ENCODE measurements at places on chromosomes 1 and 21.

- DNase-seq, result no peak
Observed at GRCh38 chr21:22120616-22121266, 1122.5 kb downstream of the NCAM2 start.

DNA sequence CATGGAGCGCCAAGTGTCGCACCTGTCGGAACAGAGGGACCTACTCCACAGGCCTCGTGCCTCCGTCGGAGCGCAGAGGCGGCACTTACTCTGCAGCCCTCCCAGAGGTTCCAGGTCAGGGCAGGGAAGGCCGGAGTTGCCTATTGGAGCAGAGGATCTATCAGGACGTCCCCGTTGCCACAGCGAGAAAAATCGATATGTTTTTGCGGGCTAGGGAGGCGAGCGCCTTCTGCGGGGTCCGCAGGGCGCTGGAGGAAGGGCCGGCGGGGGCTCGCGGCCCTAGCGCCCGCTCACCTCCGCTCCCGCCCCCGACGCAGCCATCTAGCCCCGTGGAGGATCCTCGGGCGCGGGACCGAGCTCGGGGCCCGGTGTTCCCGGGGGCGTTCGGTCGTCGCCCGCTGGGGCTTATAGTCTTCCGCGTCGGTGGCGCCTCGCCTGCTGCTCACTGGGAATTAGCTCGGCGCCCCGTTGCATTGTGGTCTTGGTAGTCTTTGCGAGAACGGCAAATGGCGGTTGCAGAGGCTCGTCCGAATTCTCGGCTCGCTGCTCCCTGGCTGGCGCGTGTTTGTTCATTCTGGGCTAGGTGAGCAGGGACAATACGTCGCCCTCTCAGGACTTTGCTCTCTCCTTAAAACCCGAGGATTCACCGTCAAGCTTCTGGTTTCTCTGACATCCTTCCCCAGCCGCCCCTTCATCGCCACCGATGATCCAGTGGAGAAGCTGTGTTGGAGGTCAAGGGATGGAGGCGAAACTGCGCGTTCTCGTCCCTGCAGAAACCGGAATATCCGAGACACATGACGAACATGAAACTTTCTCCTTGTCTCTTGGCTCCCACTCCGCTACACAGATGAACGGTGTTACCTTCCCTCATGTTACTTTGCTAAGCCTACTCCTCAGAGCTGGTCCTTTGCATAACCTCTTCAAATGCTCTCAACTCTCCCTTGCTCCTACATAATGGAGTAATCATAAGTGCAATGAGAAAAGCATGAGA is at the start of gene JTB:
TSS of gene JTB (minus strand) at position 425 of the 991 bp plus-strand sequence. CDS start at position 3, 422 bp downstream.
- peak; percentile 81 for DNase-seq

DNA sequence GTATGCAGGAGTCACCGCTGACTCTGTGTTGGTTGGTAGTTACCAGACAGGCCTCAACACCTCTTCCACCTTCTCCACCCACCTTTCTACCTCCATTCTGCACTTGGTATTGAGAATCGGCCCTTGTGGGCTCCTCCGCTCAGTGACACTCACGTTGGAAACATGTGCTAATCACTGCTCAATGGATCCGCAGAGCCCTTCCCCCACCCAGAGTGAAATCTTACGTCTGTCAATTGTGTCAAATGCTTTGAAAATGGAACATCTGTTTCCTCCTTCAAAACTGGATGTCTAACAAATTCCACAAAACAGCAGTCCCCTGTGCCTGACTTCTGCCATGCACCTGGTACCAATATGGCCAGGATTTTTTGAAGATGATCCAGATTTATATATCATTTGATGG is 65.5 kb upstream of the NRIP1 start:
- no peak for DNase-seq

DNA sequence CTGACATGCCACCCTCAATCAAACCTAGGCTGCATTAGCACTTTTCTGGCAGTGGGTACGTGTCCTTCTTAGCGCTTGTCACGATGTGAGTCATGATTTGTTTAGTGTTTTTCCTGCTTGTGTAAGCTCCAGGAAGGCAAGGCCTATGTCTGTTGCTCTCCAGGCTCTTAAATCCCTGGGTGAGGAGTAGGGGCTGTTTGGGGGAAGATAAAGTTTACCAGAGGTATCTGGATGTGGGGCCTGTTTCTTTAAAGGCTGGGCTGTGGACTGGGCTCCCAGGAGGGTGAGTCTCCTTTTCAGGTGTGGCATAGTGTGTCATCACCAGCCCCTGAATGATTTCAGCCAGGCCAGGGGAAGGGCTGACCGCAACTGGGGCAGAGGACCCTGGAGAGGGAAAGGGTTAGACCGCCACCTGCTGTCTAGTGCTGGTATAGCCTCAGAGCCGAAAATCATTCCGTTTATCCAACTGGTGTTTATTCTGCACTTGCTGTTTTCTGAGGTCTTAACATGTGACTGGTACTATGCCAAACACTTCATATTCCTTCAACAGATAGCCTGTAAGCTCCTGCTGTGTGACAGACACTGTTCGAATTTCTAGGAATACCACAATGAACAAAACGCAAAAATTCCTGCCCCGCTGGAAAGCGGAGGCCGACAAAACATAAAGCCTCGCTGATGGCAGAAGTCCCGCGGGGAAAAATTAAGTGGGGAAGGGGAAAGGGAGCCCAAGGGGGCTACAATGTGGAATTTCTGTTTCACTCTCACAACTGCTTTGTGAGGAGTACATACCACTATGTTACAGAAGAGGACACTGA is 9.7 kb downstream of the SERINC2 start:
- peak; percentile 49 for DNase-seq

- no peak for DNase-seq
Observed at GRCh38 chr1:175179837-175180590, 12.6 kb downstream of the KIAA0040 start.

DNA sequence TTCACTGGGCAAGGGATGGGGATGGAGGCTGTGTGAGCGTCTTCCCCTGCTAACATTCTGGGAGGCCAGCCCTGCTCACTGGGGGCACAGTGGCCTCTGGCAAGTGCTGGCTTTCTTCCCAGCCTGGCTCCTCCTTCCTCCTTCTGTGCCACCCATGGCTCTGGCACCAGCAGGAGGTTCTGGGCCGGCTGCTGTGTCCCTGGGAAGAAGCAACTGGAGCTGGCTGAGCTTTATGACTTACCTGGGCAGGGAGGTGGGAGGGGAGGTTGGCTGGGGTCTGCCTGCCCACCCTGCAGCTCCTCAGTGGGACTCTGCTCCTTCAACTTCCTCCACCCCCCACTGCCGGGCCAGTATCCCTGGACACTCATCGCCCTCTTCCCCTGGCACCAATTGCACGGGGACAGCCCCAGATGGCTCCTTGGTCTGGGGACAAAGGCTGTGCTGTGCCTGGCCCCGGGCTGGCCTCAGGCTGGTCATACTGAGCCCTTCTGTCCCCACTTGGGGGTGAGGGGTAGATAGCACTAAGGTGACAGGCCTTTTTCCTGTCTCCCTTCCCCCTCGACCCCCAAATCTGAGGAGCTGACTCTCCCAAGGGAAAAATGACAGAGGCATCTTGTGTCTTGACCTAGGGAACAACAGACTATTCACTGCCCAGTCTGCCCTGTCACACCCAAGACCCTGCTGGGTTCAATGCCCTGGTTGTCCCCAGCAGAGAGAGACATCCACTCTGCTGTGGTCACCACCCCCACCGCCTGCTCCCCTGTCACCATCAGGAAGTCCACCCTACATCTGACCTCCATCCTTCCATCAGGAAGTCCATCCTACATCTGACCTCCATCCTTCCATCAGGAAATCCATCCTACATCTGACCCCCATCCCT is 14.4 kb downstream of the CDK18 start:
- DNase-seq, result no peak

- DNase-seq, result no peak
Observed at GRCh38 chr1:180003026-180003695, 48.6 kb downstream of the CEP350 start.

DNA sequence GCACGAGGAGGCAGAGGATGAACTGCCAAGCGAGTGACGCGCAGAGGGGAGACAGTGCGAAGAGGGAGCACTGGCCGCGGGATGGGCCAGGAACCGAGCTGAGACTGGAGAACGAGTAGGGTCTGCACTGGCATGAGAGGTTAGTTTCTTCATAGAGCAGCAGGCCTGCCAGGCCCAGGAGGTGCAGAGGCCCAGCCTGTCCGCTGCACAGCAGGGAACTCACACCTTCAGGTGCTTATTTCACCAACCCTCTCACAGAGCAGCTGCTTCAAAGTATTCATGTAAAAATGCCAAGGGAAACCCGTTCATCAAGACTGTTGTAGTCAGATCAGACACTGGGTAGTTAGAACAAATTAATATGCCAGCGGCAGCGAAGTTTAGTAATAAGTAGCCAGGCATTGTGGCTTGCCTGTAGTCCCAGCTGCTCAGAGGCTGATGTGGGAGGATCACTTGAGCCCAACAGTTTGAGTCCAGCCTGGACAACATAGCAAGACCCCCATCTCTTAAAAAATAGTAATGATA is 144.5 kb downstream of the SLC45A1 start:
- no peak for DNase-seq

DNA sequence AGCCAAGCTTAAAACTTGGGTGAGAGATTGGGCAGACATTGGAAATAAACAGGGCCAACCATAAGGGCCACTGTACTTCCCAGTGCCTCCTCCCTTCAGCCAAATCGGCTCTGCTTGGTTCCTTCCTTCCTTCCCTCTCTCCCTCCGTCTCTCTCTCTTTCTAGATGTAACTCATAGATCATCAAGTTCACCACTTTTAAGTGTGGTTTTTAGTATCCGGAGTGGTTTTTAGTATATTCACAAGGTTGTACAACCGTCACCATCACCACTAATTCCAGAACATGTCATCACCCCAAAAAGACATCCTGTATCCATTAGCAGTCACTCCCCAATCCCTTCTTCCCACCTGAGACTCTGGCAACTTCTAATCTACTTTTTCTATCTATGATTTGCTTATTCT is 51.0 kb downstream of the MYSM1 start:
- DNase-seq, result no peak

DNA sequence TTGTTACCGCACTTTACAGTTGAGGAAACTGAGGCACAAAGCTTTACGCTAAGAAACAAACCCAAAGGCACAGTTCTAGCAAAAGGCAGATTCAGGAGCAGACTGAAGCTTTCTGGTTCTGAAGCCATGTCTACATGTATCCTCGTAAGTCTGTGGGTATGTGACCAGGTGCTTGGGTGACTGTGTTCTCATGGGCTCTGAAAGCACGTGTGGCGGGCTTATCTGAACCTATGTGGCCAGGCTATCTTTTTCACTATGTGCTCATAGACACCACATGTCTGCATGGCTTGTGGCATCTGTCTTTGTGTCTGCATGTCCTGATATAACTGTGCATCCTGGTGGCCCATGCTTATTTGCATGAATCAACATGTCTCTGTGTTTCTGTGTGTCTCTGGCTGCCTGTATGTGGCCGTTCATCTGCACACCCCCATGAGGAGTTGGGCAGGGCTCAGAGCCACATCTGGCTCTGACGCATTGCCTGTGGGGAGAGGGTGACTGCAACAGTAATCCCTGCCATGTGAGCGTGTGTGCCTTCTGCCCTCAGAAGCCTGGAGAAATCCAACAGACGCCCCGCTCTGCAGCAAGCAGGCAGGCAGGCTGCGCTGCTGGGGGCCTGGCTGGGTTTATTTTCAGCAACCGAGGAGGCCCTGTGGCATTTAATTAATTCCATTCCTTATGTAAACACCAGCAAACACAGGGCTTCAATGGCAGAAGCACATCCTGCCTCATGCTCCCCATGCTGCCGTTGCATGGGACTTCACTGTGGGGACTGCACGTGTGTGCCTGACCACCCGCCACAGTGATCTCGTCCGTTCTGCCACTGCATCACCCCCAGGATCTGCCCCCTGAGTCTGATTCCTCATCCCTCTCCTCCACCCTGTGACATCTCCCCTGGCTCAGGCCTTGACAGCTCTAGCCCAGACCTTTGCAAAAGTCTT is 115.4 kb downstream of the TRABD2B start:
- DNase-seq, result no peak

GRCh38 chr1:176119549-176119948 is 87.5 kb downstream of the COP1 start:
- DNase-seq, result no peak

DNA sequence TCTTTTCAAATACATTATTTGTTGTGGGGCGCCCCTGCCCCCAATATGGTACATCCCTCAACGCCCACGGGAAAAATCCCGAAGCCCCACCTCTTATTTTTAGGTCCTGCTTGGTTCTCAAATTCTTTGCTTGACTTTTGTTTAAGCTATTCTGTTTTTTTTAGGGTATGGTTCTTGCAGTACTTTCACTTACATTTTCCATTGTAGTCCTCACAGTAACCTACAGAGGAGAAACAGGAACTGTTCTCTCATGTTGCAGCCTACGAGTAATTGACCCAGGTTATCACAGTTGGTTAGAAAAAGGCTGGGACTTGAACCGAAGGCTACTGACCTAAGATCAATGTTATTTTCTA is 697 bp upstream of the C21orf91 start:
- no peak for DNase-seq

- DNase-seq, result no peak
Observed at GRCh38 chr1:151782741-151783140, 7.6 kb downstream of the TDRKH start.

DNA sequence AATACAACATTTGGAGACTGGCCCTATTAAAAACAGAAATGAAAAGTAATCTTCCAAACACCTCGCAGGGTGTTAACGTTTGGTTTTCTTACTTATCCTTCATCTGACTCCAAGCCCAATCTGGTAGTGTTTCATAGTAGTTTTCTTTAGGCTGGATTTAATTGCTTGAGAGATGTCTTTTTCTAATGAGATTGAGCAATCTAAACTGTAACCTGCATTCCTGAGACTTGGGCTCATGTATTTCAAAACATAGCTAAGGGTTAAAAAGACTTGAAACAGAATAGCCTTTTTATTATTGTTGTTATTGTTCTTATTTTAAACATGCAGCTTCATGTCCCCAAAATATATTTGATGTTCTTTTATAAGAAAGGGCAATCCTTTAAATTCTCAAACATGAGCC is 278.9 kb downstream of the TGFB2 start:
- DNase-seq, result no peak

GRCh38 chr1:176604461-176604860 is 141.5 kb downstream of the PAPPA2 start:
- no peak for DNase-seq

- DNase-seq, result no peak
Observed at GRCh38 chr21:45912611-45913417, 68.8 kb upstream of the COL6A1 start.

GRCh38 chr1:98496256-98496995 is 165.1 kb upstream of the SNX7 start:
- no peak for DNase-seq

DNA sequence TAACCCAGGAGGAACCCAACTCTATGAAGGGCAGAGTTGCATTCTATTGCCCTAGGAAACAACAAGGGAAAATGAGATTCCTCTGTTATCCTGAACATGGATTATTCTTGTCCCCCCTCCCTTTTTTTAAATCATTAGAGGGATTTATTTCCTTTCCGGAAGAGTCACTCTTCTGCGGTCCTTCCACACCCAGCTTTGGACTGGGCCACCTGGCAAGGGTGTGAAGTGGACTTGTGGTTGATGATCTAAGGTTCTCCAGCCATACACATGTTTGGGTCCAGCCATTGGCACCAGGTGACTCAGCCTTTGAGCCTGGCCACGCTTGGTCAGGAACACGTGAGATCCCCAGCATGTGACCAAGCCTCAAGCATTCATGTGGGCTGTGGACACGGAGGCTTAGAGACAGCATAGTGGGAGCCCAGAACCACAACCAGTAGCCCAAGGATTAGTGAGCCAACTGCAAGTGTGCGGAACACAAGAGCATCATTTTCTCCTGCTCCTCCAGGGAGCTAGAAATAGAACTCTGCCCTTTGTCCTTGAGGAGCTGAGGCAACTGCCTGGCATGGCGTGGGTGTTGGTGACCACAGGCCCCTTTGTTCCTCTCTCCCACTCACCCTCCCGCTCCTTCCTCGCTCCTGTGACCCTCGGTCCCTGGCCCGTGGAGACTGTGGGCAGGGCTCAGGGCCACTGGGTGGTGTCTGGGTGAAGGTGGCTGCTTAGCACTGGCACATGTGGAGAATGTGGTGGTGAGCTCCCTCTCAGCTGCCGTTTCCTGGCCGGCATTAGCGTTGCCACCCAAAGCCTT is 50.1 kb downstream of the NENF start:
- no peak for DNase-seq
